AML-193 (cell line): ENCODE measurements at places on chromosomes 13 and 19.
A peak's percentile ranks its signal among the peaks of the same experiment; 100 is the strongest.

GRCh38 chr19:339262-339887 lies 5.2 kb downstream of the MIER2 start:
- DNase-seq, result no peak

DNA sequence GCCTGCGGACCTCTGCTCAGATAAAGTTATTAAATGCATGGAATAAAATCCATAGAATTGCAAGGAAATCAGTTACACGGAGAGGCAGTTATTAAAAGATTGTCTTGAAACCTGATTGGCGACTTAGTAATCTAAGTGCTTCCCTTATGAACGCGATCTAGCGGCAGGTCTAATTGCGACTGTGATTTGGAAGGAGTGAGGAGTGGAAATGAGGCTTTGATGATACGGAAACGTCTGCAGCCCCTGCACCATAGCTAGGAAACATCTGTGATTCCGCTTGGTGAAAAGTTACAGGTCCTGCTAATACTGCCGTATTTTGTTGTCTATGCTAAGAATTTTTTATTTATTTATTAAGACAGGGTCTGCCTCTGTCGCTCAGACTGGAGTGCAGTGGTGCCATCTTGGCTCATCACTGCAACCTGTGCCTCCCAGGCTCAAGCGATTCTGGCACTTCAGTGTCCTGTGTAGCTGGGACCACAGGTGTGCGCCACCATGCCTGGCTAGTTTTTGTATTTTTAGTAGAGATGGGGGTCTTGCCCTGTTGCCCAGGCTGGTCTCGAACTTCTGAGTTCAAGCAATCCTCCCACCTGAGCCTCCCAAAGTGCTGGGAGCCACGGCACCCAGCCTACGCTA lies 887 bp downstream of the NDUFS7 start:
- DNase-seq, result no peak

DNA sequence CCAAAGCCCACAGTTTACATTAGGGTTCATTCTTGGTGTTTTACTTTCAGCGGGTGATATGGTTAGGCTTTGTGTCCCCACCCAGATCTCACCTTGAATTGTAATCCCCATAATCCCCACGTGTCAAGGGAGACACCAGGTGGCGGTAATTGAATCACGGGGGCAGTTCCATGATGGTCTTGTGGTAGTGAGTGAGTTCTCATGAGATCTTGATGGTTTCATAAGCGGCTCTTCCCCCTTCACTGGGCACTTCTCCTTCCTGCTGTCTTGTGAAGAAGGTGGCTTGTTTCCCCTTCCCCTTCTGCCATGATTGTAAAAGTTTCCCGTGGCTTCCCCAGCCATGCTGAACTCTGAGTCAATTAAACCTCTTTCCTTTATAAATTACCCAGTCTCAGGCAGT lies 12.0 kb downstream of the FPR2 start:
- no peak for DNase-seq

DNA sequence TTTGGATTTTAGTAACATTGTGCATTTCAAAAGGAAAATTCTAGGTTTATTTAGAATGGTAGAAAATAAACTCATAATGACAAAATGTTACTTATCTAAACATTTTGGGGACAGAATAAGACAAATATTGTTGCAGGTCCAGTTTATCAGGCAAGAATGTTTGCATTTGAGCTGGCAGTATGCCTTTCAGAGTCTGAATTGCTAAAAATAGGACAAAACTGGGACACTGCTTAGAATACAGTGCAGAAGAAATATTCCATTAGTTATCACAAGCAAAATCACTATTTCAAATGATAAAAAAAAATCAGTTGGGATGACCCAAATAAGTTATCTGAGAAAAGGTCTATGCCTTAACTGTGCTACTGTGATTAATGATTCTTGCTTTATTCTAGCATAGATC lies 870.3 kb upstream of the MIR17HG start:
- no peak for DNase-seq

DNA sequence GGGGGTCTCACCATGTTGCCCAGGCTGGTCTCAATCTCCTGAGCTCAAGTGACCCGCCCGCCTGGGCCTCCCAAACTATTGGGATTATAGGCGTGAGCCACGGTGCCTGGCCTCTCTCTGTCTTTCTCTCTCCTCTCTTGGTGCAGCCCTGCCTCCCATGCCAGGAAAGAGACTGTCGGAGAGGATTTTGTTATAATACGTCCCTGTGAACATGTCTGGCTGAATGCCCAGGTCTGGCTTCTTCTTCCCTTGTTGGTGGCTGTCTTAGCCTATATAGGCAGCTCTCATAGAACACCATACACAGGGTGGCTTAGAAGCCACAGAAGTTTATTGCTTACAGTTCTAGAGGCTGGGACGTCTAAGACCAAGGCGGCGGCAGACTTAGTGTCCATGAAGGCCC lies 46.4 kb downstream of the PEX11G start:
- DNase-seq, result no peak

DNA sequence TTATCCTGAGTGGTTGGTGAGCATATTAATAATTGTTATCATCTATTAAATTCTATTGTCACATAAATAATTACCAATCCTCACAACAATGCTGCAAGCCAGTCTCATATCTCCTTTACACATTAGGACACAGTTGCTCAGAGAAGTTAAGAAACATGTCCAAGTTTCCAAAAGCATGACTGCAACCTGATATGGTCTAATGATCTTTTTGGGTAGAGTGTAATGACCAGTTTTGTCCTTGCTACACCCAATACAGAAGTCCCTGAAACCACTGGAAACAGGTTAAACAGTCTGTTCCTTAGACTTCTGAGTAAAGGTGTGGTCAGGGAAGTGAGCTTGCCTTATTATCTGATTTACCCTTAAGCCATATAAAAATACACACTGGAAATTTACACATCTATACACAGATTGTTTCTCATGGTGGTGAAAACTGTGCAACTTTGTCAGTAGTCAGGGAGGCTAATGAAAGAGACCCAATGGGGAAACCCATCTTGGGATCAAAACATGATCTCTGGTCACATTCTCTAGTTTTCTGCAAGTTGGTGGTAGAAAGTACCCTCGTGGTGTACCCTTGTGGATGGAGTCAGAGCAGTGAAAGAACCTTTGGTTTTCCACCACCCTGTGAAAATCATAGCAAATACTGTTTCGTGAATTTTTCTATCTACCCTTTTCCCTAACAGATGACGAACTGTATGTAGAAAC lies 146.0 kb upstream of the KLF12 start:
- no peak for DNase-seq

GRCh38 chr19:3607303-3608078 lies 816 bp upstream of the TBXA2R start:
- DNase-seq, result no peak

DNA sequence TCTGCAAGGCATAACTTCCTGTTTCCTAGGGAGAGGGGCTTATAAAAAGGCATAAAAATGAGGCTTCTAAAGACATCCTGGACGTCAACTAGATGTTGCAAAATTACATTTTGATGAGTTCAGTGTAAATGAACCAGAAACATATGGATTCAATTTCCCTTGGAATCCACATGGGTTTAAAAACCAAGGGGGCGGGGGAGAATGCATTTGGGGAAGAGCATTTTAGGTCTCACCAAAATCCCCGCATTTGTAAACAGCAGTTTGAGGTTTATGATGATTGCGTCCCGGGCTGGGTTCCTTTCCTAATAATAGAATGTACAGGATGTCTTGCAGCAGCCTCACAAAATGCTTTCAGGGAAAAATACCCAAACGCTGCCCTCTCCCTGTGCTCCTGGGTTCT lies 407.8 kb downstream of the ZNF536 start:
- DNase-seq, result no peak

DNA sequence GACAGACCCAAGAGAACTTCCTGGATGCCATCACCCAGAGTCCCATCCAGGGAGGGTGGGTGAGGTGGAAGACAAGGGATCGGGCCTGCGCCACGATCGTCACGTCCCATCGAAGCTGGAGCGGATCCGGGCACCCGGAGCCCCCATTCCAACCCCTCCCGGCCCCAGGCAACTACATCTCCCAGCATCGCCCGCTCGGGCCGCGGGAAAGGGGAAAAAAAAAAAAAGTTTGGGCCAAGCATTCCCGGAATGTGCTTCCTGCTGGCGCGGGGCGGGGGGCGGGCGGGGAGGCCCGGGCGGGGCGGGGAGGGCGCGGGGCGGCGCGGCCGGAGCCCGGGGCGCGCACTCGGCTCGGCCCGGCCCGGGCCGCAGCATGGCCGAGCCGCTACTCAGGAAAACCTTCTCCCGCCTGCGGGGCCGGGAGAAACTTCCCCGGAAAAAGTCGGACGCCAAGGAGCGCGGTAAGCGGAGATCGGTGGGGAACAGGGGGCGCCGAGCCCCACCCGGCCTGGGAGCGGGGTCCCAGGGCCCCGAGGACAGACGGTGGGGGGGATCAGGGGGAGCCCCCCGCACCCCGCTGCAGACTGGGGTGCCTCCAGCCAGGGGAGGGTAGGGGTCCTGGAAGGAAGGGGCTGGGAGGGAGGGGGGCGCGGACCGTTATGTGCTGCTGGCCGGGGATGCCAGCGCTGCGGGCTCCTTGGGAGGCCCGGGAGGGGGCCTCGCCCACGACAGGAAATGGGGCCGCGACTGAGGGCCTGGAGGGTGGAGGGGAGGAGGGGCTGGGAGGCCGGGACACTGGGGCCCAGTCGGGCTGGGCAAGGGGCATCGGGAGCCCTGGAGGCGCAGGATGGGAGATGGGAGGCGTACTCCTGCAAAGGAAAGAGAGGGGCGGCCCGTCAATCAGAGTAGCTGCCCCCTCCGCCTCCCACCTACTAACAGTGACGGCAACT lies at the start of gene SYDE1:
SYDE1 (plus strand) TSS at position 341 of the 950 bp plus-strand sequence; CDS start at position 374, 33 bp downstream.
- no peak for DNase-seq

DNA sequence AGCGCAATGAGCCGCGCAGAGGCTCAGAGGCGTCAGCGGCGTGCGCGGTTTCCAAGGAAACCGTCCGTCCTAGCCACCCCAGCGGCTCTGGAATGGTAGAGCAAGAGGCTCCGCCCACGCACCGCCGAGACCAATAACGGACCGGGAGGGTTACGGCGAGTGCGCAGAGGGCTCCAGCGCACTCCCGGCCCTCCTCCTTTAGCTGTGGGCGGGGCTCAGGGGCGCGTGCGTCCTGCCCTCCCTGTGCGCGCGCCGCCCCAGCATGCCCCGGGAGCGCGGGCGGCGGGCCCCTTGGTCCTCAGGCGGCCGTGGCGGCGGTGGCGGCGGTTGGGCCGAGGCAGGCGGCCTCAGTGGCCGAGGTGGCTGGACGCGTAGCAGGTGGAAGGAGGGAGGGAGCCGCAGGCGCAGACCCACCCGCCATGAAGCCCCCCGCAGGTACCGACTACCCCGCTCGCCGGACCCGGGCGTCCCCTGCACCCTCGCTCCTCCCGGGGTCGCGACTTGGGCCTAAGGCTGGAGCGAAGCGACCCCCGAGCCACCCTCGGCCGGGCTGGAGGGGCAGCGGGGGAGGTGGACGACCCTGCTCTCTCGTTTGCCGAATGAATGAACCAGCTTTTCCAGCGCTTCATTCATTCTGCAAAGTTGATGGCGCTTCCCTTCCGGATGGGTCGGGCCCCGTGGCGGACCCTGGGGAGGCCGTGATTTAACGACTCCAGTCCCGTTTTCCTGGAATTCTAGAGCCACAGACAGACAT lies at the start of gene THOP1:
THOP1 (plus strand) TSS at position 260 of the 754 bp plus-strand sequence; CDS start at position 420, 160 bp downstream.
- DNase-seq, result peak; percentile 98

DNA sequence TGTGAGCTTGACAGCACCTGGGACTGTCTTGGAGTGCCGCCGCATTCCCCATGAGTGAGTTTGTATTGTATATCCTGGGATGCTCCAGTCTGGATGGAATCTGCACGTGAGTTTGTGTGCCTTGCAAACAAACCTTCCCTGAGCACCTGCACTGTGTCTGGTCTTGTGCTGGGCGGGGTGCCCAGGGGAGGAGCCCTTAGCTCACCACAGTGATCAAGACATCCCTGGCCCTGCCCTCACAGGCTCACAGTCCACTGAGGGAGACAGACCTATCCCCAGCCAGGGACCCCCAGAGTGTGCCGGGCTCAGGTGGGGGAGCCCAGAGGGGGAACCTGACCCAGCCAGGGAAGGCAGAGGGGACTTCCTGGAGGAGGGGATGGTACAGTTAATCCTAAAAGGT lies 1.7 kb upstream of the BCAM start:
- DNase-seq, result no peak

DNA sequence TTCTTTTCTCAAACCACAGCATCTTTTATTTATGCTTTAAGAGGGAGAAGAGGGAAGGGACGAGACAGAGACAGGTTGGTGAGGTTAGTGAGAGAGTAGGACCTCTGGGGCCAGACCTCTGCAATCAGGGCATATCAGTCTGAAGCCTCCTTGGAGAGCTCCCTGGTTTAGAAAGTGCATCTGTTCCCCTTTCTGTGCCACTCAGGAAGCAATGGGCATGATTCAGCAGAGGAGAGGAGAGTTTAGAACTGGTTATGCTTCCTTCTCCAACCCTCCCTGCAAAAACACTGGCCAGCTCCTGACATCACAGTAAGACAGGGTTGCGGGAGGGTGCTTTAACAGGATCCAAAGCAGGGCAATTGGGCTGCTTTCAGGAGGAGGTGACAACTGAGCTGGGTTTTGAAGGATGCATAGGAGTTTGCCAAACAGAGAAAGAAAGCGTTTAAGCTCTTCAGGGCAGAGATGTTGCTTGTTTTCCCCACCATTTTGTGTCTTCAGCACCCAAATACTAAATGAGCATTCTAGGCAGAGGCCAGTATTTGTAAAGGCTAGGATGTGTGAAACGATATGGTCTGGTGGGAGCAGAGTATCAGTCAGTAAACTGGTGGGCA lies 33.1 kb downstream of the CERS4 start:
- DNase-seq, result peak; percentile 66

DNA sequence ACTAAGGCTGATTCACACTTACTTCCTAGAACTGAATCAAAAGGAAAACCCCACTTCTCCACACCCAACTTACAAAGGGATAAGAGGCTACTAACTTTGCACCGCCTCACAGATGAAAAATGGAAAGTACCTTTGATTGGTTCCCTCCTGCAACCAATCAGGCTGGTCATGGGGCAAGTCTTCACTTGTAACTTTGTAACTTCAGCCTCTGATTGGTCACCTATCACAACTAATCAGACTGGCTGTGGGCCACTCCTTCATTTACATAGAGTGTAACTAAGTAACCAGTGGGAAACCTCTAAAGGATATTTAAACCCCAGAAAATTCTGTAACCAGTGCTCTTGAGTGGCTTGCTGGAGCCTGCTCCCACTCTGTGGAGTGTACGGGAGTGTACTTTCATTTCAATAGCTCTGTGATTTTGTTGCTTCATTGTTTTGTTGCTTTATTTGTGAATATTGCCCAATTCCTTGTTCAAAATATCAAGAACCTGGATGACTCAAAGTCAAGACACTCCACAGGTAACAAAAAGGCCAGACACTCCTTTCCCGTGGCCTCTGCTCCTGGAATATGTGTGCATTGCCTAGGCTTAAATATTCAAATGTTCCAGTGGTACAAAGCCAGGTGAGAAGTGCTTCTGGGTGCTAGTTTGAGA lies 50.5 kb downstream of the RFC3 start:
- no peak for DNase-seq

GRCh38 chr19:15114153-15114540 lies 6.9 kb downstream of the SYDE1 start:
- DNase-seq, result no peak
